ENCODE measurements at places on chromosomes 1 and 21.

DNA sequence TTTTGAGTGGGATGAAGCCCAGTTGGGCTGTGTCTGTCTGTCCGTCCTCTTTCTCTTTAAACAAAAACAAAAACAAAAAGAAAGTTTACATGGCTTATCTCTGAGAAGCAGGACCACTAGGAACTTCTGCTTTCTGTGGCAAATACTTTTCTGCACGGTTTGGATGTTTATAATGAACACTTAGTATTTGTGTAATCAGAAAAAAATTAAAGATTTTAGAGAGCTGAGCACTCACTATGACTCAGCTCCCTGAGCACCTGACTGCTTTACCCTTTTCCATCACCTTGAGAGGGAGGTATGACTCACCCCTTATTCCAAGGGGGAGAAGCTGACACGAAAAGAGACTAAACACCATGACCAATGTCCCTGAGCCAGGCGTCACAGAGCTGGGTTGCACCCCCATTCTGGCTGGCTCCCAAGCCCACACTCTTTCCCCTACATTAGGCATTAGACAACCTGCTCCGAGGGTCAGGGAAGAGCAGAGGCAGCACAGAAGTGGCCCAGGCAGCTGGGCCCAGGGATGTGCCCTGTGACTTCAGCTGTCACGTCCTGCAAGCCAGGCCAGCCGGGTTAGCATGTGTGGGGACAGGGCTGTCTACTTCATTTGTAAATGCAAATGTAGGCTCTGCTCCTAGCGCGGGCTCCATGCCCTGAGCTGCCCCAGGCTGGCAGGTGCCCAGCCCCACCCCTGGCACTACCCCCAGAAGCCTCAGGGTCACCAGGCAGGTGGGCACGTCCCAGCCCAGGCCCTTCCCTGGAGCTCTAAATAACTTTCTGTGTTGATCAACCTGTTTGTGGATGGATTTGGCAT, 30.4 kb downstream of the RAP1GAP start:
- no peak overlapping the region for H3K4me3 ChIP-seq
- peak; percentile 46 for DNase-seq
- peaks cover 7% of the 10 kb centered on the region for H3K27me3 ChIP-seq
- no peaks in the 10 kb centered on the region for H3K36me3 ChIP-seq
- H3K4me1 ChIP-seq = peaks cover 8% of the 10 kb centered on the region

GRCh38 chr21:25573409-25574206, 33.7 kb downstream of the MRPL39 start:
- H3K27me3 ChIP-seq = no peaks in the 10 kb centered on the region
- H3K27ac ChIP-seq = peak overlapping the region; percentile 95
- peaks cover 73% of the 10 kb centered on the region for H3K4me1 ChIP-seq
- H3K36me3 ChIP-seq = peaks cover 62% of the 10 kb centered on the region
- DNase-seq = peak; percentile 82
- H3K4me3 ChIP-seq = peak overlapping the region; percentile 72

DNA sequence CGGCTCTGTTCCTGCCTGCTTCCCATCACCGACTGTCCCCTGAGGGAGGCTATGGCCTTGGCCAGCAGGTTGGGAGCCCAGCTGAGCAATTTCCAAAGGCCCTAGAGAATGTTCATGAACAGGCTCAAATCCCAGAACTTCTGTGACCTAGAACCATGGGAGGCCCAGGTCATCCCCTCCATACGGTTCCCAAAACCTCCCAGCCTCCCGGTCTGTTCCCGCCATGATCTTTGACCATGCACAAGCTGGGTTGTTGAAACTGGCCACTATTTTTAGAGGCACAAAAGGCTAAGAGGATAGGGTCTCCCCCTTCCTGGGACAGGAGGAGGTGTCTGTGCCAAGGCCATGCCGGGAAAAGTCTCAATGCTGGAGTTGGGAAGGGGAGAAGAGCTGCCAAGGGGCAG, 27.5 kb downstream of the EPHA2 start:
- H3K4me1 ChIP-seq = peaks cover 2% of the 10 kb centered on the region
- H3K27ac ChIP-seq = no peak overlapping the region
- no peak for DNase-seq
- no peaks in the 10 kb centered on the region for H3K36me3 ChIP-seq
- no peaks in the 10 kb centered on the region for H3K27me3 ChIP-seq
- H3K4me3 ChIP-seq = no peak overlapping the region

DNA sequence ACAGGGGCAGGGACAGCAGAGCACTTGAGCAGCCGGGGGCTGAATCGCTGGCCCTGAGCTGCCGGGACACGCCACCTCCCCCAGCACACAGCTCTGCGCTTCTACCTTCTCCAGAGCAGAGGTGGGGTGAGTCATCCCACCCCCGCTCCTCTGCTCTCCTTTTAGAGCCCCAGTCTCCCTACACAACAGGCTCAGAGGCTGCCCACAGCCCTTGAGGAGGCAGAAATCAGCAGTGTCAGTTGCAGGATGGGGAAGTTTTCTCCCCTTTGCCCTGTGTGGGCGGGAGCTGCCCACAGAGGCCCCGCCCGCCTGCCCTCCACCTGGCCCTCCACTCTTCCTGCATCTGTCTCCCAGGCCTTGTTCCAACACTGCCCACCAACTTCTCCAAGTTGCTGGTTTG, 94.6 kb downstream of the STUM start:
- DNase-seq = peak; percentile 80
- no peaks in the 10 kb centered on the region for H3K27me3 ChIP-seq
- H3K36me3 ChIP-seq = peaks cover 23% of the 10 kb centered on the region
- peak overlapping the region; percentile 40 for H3K4me3 ChIP-seq
- peaks cover 52% of the 10 kb centered on the region for H3K4me1 ChIP-seq
- H3K27ac ChIP-seq = peak overlapping the region; percentile 80

DNA sequence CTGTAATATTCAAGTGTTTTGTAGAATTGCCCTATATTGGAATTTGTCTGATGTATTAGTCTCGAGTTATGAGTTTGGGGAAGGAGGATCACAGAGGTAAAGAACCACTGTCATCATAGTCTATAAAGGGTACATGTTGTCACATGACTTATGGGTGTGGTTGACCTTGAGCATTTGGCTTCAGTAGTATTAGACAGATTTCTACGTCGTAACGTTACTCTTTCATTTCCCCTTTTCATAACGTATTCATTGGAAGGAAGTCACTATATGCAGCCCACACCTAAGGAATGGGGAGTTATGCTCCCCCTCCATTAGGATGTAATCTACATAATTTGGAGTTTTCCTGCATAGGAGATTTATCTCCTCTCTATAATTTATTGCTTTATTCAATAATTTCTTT, 110.1 kb upstream of the VAV3 start:
- H3K4me1 ChIP-seq = peaks cover 27% of the 10 kb centered on the region
- no peaks in the 10 kb centered on the region for H3K36me3 ChIP-seq
- H3K27ac ChIP-seq = no peak overlapping the region
- H3K27me3 ChIP-seq = no peaks in the 10 kb centered on the region
- no peak overlapping the region for H3K4me3 ChIP-seq

GRCh38 chr1:62728963-62729362, 40.8 kb upstream of the DOCK7 start:
- H3K27me3 ChIP-seq = peaks cover 2% of the 10 kb centered on the region
- no peaks in the 10 kb centered on the region for H3K36me3 ChIP-seq
- H3K4me3 ChIP-seq = no peak overlapping the region
- H3K27ac ChIP-seq = no peak overlapping the region

DNA sequence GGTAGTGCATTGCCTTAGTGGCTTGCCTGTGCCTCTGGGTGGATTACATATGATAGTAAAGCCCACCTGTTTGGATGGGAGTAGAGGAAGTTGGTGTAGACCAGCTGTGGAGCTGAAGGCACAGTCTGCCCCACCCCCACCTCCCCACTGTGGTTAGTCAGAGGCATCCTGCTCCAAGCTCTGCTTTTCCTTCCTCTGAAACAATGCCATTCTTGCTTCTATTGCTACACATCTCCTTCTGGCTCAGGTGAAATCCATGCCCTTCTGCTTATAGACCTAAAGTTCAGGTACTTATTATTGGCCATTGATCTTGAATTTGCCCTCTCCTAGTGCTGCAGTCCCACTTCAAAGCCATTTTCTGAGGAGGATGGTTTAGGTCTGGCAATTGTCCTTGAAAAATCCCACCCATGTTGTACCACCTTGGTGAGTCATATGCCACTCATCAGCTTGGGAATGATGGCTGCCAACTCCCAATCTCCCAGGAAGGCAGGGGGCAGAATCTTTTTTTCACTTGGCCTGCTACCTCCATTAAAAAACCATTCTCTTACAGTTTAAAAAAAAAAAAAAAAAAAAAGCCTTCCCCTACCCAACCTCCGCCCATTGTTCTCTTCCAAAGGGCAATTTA, 6.7 kb upstream of the TXLNA start:
- no peak overlapping the region for H3K27ac ChIP-seq
- H3K4me3 ChIP-seq = no peak overlapping the region
- peaks cover 24% of the 10 kb centered on the region for H3K36me3 ChIP-seq

DNA sequence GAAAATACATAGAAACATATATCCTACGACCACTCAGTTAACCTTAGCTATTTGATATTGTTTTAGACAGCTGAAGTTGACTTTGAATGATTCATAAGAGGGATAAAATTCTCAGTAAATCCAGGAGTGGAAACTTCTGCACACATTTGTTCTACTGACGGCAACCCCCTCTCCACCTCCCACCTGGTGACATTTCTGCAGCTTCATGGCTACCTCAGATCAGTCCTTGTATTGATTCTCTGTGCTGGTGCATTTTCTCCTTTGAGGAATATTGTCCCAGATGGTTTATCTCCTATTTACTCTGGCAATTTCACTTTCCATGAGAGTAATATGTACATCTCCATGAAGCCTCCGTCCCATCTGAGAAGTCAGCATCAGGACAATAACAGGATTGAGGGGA, 57.7 kb upstream of the COA6 start:
- DNase-seq = no peak
- no peaks in the 10 kb centered on the region for H3K36me3 ChIP-seq
- peaks cover 5% of the 10 kb centered on the region for H3K27me3 ChIP-seq
- H3K4me3 ChIP-seq = no peak overlapping the region

- no peak overlapping the region for H3K4me3 ChIP-seq
- no peak overlapping the region for H3K27ac ChIP-seq
- DNase-seq = no peak
- H3K4me1 ChIP-seq = no peaks in the 10 kb centered on the region
- no peaks in the 10 kb centered on the region for H3K36me3 ChIP-seq
Measured at GRCh38 chr1:17829579-17829978, 74.4 kb downstream of the ACTL8 start.

DNA sequence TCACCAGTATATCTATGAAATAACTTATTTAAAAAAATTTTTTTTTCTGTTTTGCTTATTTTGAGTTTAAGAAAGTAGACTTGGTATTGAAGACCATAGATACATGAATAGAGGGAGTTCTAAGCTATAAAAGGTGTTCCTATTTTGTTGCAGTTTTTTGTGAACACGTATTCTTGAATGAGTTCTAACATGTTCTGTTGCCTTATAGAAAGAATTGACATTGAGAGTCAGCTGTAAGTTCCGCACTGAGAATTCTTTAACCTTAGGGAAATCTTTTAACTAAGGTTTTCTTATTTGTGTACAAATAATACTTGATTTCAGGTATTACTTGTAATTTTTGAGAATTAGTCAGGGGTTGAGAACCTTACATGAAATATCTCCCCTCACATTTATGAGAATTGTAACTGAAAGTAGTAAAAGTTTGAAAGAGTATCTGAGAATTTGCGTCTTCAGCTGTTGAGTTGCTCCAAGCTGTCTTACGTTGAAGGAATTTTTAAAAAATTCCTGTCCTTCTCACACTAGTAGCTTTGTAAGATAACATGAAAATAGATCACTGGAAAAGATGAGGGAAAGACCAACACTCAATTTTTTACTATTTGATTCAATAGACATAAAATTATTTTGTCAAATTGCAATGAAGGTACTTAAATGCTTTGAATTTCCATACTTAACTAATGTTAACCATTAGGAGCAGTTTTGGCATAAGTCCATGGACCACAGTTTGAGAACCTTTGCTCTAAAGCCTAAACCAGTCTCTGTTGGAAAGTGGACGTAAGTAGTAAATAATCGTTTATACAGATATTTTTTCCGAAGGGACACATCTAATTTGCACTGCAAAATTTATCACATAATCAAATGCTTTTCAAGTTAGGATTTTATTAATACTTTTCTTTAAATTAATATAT, 3.8 kb downstream of the DR1 start:
- H3K4me3 ChIP-seq = peak overlapping the region; percentile 83
- H3K4me1 ChIP-seq = peaks cover 44% of the 10 kb centered on the region
- H3K36me3 ChIP-seq = peaks cover 24% of the 10 kb centered on the region
- H3K27me3 ChIP-seq = no peaks in the 10 kb centered on the region
- DNase-seq = no peak

- H3K27ac ChIP-seq = no peak overlapping the region
- no peaks in the 10 kb centered on the region for H3K36me3 ChIP-seq
- no peak overlapping the region for H3K4me3 ChIP-seq
Measured at GRCh38 chr21:42964546-42965210, 9.7 kb upstream of the PKNOX1 start.

GRCh38 chr1:202760589-202760988, 47.6 kb downstream of the KDM5B start:
- no peaks in the 10 kb centered on the region for H3K4me1 ChIP-seq
- no peak overlapping the region for H3K27ac ChIP-seq
- DNase-seq = no peak
- no peaks in the 10 kb centered on the region for H3K27me3 ChIP-seq
- peaks cover under 1% of the 10 kb centered on the region for H3K36me3 ChIP-seq

- no peak overlapping the region for H3K27ac ChIP-seq
- peaks cover 3% of the 10 kb centered on the region for H3K27me3 ChIP-seq
- H3K4me3 ChIP-seq = no peak overlapping the region
- H3K4me1 ChIP-seq = peaks cover under 1% of the 10 kb centered on the region
- no peak for DNase-seq
Measured at GRCh38 chr21:45983649-45983965, 2.0 kb downstream of the COL6A1 start.

DNA sequence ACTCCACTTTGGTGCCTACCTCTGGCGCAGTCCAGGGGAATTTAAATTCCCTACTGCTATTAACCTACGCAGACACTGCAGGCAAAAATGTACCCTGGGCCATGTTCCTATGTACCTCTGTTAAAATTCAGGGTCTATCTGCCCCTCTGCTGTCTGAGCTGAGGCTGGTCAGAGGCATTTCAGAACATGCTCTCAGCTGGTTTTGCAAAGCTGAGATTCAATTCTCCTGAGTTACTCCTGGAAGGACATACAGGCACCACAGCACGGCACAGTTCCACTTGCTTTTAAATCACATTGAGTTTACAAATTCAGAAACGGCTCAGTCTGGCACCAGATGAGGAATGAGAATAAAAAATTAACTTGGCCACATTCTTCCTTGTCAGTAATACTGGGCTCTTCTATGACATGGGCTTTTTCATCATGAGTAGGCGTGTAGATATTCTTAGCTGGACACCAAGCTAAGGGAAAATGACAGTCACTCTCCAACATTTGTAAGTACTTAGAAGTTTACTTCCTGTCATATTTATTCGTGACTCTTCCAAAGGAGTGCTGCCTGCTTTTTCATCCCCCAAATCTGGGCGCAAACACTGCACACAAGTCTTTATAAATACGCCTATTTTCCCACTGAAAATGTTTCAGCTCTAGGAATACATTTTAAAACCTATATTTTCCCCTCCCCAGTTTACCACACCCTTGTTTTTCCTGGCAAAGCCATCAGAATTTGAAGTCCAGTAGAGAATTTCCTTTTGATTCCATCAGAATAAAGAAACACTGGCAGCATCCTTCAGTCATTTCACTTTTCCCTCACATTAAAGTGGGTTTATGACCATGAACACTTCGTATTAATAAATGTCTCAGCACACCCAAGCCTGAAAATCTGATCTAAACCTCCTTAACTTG, 1.9 kb downstream of the C1orf198 start:
- no peak for DNase-seq
- no peak overlapping the region for H3K27ac ChIP-seq
- peaks cover 12% of the 10 kb centered on the region for H3K27me3 ChIP-seq
- no peak overlapping the region for H3K4me3 ChIP-seq

Data from activated naive CD4-positive, alpha-beta T cell treated with anti-CD3 and anti-CD28 coated beads for 36 hours (primary cell).